ENCODE measurements at places on chromosomes 16 and 17.

- DNase-seq = no peak
Observed at GRCh38 chr17:76747716-76748363, 9.9 kb downstream of the MFSD11 start.

DNA sequence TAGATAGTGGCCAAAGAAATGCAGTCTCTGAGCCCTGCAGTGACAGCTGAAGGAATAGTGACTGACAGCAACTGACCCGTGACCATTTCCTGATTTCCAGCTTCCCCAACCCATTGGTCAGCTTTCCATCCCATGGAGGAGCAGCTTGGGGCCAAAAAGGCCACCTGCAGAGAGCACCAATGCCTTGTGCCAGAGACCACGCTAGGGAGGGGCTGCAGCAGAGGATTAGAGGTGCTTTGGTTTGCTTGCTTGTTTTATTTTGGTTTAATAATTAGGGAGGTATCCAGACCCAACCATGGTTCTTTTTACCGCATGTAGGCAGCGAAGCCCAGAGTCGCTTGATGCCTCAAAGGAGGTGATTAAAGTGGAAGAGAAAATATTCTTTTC, 61.3 kb upstream of the SIAH1 start:
- no peak for DNase-seq

DNA sequence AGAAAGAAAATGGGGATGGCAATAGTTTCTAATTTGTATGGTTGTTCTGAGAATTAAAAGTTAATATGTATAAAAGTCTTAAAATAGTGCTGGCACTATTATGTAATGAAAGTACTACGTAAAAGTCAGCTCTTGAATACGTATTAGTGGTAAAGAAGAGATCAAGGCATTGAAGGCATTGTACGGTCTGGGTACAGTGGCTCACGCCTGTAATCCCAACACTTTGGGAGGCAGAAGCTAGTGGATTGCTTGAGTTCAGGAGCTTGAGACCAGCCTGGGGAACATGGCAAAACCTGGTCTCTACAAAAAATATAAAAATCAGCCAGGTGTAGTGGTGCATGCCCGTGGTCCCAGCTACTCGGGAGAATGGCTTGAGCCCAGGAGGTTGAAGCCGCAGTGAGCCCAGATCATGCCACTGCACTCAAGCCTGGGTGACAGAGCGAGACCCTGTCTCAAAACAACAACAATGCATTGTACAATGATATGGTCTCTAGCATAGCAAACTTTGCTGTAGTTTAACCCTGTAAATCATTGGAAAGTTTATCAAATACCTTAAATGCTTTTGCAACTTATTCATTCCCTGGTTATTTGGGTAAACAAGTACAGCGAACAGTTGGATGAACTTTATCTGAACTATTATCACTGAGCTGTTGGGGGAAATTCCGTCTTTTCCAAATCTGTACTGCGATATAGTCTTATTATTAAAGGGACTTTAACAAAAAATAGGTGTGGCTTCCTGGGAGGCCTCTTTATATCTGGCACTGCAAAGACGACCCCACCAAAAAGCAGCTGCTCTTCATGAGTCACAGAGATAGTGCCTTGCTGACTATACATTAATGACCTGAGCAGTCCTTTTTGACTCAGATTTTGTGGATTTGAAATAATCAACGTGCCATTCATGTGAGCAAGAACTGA, 73.6 kb downstream of the GPRC5B start:
- no peak for DNase-seq

- DNase-seq = no peak
Observed at GRCh38 chr16:16778332-16778731, 399.4 kb downstream of the NPIPA7 start.

- no peak for DNase-seq
Observed at GRCh38 chr16:85359147-85359822, 247.0 kb upstream of the CIBAR2 start.

DNA sequence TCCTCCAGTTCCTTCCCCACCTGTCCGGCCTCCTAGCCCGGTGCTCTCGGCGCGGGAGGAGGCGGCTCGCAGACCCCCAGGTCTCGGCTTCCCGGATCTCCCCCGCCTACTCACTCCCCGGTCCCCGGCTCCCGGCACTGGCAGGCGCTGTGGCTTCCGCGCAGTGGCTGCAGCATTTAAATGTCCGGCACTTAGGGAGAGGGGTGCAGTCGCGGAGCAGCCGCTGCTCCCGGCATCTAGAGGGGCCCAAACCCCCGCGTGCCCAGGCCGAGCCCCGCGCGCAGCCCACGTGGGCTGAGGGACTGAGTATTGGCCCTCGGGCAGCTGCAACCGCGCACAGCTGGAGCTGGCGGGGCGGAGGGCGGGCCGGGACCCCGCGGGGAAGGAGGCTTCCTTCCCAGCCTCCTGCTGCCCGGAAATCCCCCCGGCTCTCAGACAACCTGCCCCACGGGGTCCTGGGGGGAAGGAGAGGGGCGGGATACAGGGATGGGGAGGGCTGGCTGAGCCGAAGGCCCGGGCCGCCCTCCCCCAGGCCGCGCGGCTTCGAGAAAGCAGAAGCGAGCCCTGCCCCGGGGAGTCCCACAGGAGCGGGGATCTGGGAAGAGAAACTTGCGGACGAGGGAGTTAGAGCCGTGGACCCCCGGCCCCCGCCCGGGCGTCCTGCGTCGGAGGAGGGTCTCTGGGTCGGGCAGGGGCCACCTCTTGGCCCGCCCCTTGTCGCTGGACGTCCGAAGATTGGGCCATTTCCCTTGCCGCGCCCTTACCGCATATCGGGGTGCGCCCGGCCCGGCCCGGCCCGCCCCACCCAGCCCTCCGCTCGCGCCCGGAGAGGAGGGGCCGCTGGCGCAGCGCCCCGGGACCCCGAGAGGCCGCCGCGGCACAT, at the start of gene MMP25:
MMP25 (plus strand) TSS at position 804 of the 883 bp plus-strand sequence. CDS start 357 bp downstream, outside the sequence.
- DNase-seq = no peak

GRCh38 chr16:89003831-89004208, 26.8 kb upstream of the CBFA2T3 start:
- DNase-seq = no peak

DNA sequence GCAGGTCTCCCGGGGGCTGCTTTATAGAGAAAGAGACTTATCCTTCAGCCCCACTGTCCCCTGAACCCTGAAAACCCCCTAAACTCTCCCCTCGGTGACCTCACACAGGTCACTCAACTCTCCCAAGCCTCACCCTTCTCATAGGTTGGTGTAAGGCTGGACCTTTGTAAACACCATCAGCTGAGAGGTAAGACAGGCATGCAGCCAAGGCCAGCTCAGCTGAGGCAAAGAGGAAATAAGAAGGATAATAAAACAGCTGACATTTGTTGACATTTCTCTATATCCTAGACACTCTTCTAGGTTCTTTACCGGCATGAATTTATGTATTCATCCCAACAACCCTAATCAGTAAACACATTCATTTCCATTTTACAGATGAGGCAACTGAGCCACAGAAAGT, 134.3 kb downstream of the CCT6B start:
- no peak for DNase-seq

- no peak for DNase-seq
Observed at GRCh38 chr17:66850692-66851091, 15.8 kb downstream of the CACNG5 start.

DNA sequence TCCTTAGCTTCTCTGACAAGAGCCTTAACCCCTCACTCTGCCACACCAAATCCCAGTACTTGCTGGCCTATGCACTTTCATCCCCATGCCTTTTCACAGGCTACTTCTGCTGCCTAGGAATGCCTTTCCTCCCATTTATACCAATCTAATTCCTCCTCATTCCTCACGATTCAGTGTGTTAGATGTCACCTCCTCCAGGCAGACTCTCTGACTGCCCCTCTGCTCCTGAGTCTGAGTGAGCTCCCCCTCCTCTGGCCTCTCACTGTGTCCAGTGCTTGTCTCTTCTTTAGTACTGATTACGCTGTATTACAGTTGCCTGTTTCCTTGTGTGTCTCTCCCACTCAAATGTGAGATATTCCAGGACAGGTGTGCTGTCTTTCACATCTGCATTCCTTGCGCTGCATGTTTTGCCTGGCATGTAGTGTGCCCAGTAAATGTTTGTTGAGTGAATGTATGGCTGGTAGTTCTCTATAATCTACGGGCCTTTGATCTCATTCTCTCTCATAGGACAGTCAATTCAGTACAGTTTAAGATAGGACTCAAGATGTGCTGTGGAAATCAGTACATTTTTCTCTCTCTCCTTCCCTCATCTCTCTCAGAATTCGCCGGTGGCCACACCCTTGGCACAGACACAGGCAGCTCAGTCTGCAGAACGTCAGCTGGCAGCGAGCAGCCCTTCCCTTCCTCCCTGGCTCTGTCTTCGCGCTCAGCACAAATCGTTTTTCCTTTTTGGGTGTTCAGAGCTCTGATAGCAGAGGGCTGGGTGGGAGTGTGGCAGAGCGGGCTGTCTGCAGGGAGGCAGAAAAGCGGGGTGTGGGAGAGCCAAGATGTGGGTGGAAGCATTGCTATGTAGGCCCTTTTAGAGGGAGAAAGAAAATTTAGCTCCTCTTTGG, 18.5 kb downstream of the ARL4D start:
- DNase-seq = no peak

- no peak for DNase-seq
Observed at GRCh38 chr17:80109713-80110446, 8.5 kb downstream of the GAA start.

DNA sequence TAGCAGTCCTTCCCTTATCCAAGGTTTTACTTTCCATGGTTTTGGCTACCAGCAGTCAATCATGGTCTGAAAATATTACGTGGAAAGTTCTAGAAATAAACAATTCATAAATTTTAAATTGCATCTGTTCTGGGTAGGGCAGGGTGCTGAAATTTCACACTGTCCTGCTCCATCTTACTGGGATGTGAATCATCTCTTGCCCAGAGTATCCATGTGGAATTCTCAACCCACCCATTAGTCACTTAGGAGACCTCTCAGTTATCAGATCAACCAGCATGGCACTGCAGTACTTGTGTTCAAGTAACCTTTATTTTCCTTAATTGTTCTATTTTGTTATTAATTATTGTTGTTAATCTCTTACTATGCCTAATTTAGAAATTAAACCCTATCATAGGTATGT, 202.8 kb upstream of the CPHXL start:
- DNase-seq = no peak

GRCh38 chr16:83714286-83714685, 93.5 kb upstream of the HSBP1 start:
- no peak for DNase-seq

DNA sequence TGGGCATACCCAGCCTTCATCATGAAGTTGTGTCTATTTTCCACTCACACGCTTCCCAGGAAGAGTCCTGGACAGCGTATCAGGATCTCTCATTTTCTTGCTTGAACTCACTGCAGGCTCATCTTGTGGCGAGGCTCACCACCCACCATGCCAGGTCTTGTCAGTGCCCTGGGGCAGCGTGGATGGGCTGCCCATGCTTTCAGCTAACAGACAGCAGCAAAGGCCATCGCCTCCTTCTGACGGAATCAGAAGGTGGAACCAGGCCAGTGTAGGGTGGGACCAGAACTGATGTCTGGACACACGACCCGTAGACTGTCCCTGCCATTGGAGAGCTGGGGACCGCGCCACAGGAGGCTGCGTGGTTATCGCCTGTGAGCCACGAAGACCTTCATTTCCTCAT, 169.4 kb downstream of the FOXL1 start:
- DNase-seq = no peak

DNA sequence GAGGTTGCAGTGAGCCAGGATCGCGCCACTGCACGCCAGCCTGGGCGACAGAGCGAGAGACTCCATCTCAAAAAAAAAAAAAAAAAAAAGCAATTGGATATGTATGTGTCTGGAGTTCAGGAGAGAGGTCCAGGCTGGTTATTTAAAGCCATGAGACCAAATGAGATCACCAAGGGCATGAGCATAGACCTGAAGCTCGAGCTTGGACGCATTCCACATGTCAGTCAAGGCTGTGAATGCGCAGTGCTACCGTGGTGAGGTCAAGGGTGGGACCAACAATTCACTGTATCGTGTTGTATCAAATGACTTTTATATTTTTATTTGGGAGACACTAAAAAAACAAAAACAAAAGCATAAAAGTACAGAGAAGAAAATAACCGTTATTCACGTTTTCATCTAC, 29.1 kb upstream of the SPNS2 start:
- DNase-seq = no peak

DNA sequence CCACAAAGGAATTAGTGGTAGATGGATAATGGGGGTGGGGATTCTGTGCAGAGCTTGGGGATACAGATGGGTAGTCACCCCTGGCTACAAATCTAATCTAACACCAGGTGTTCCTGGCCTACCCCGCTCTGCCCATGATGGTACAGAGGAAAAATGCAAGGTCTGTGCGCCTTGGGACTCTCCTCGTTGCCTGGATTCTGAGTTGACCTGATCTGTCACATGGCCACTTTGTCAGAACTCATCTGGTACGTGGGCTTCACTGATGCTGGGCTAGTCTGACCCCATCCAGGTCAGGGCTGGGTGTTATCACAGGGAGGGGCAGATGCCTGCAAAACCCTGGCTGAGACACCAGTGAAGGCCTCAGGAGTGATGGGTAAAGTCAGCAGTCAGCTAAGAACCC, 5.2 kb downstream of the ZNF764 start:
- no peak for DNase-seq

DNA sequence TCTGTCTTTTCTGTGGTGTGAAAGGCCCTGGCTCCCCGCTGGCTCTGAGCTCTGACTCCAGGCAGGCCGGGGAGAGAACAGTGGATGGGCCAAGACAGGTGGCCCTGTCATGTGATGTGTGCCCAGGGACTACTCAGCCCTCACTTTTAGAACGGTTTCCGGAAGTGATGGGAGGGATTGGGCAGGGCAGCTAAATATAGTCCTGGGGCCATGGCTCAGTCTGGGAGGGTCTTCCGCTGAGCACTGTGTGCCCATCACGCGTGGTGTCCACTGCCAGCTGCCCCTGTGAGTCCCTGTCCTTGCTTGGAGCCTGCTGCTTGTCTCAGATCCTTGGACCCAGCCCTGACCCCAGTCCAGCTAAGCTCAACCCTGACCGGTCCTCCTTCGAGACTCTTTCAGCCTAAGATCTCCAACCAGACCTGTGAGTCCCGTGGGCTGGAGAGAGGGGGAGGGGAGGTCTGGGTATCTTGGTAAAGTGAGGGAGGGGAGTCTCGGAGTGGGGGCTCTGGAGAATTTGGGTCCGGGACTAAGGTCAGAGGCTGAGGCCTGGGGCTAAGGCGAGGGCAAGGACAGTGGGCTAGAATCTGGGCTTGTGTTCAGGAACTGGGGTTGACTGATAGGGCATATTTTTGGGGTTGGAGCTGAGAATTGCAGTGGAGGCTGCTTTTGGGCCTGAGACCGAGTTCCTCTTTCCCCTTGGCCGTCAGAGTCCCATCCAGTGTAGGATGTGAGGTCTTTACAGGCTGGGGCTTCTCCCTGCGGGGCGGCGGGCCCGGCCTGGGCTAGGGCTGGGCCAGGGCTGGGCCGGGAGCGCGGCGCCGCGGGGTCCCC, at the start of gene TRIM72:
TRIM72 (plus strand) TSS at position 243 of the 831 bp plus-strand sequence. CDS start 620 bp downstream, outside the sequence.
- DNase-seq = no peak

GRCh38 chr17:4199818-4200402, 56.9 kb downstream of the CYB5D2 start:
- no peak for DNase-seq

- peak; percentile 52 for DNase-seq
Observed at GRCh38 chr16:27318392-27319256, 4.8 kb downstream of the IL4R start.

GRCh38 chr17:81707725-81708646, 4.1 kb upstream of the SLC25A10 start:
- no peak for DNase-seq

- no peak for DNase-seq
Observed at GRCh38 chr17:82536512-82537201, 17.1 kb downstream of the FOXK2 start.

- DNase-seq = no peak
Observed at GRCh38 chr17:57001541-57001940, 23.6 kb downstream of the SCPEP1 start.
